ENCODE measurements at places on chromosomes 6 and 20.

DNA sequence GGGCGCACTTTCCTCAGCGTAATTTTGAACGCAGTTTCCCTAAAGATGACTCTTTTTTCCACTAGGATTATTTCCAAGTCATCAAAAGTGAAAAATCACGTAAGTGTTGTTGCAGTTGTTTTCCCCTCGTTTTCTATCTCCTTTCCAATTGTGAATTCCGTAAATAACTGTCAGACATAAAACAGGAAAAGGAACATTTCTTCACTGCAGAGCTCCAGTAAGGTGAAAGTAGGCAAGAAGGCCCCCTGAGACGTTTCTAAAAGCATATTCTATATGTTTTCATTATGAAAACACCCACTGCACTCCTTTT, 17.8 kb downstream of the HIVEP2 start:
- no peak for DNase-seq

GRCh38 chr6:133977983-133978895, 25.2 kb downstream of the TBPL1 start:
- DNase-seq: no peak

- DNase-seq: no peak
Observed at GRCh38 chr6:150712505-150713252, 113.0 kb downstream of the PLEKHG1 start.

GRCh38 chr6:27101824-27102223, 145.7 kb upstream of the PRSS16 start:
- no peak for DNase-seq

GRCh38 chr20:20259533-20259932, 108.4 kb upstream of the INSM1 start:
- DNase-seq: no peak

GRCh38 chr6:3019749-3020320, 20.1 kb downstream of the NQO2 start:
- DNase-seq: no peak

DNA sequence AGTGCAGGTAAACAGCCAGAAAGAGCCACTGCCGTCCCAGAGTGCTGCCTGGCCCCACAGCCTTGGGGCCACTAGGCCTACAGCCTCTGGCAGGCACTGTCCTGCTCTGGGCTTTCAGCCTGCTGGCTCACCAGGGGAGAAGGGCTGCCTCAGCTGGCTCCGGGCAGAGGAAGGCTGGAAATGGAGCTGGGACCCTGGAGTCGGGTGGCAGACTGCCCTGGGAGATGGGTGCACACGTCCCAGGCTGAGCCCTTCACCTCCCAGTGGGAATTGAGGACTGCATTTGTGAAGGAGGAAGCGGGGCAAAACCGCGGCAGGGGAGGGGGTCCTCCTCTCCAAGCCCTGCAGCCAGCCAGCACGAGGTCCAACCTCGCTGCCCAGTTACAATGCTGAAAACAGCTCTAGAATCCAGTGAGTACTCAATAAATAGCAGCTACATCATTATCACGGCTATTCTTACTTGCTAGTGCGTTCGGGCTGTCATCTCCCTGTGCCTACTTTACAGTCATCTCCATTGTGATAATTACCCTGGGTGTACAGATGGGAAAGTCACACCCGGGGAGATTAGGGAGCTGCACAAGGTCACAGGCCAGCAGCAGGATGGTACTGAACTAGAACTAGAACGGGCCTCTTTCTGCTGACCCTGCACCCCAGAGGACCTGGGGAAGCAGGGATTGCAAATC, 13.1 kb downstream of the ACSS1 start:
- no peak for DNase-seq

- no peak for DNase-seq
Observed at GRCh38 chr6:4687989-4688947, 87.9 kb upstream of the CDYL start.

DNA sequence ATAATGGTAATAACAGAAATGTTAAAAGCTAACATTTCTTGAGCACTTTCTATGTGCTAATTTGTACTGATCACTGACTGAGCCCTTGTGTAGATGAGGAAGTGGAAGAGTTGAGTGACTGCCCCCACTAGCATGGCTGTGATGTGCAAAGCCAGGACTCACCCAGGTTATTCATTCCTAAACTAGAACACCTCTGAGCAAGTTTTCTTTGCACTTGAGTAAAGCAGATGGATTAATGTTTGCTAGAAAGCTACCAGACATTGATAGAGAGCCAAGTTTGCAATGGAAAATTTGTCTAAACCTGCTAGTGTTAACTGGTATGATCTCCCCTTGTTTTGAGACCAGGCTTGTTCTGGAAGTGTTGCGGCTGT, 467.4 kb upstream of the PLCB4 start:
- no peak for DNase-seq

GRCh38 chr6:15526212-15526701, 136.6 kb downstream of the DTNBP1 start:
- no peak for DNase-seq

GRCh38 chr20:51230727-51231126, 207.8 kb upstream of the KCNG1 start:
- no peak for DNase-seq

DNA sequence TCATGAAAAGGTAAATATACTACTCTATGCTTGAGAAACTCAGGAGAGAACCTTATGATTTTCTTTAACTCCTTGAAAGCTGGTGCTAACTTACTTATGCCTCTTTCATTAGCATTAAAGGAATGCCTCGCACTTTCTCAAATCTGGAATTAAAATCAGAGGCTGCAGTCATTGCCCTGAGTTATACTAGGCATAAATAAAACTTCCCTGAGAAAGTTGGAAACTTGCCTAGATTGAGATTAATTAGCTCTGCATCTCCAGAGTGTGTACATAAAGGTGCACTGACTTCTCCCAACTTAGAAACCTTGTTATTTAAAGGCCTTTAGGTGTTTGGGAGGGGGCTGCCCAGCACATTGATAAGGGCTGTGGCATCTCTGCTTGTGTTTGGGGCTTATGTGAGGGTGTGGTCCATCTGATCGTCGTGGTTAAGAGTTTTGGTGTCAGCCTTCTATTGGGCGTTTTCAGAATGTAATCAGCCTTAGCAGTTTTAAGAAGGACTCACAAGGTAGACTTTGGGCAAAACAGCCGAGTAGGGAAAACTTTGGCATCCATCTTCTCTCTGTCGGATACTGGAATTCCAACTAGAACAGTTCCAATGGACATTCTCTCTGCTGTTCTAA, 32.1 kb upstream of the CCN6 start:
- DNase-seq: no peak
